ENCODE measurements at places on chromosomes 6 and 20.

GRCh38 chr6:118283766-118284165 lies 264.3 kb upstream of the PLN start:
- peak; percentile 40 for DNase-seq

GRCh38 chr6:138795809-138796603 lies at the start of gene ECT2L:
Gene ECT2L, plus strand, starts transcription at chr6:138796087. Its CDS starts 17,188 bp downstream, at chr6:138813275.
- DNase-seq = no peak

- DNase-seq = no peak
Measured at GRCh38 chr20:52922436-52922835, 49.7 kb upstream of the TSHZ2 start.

DNA sequence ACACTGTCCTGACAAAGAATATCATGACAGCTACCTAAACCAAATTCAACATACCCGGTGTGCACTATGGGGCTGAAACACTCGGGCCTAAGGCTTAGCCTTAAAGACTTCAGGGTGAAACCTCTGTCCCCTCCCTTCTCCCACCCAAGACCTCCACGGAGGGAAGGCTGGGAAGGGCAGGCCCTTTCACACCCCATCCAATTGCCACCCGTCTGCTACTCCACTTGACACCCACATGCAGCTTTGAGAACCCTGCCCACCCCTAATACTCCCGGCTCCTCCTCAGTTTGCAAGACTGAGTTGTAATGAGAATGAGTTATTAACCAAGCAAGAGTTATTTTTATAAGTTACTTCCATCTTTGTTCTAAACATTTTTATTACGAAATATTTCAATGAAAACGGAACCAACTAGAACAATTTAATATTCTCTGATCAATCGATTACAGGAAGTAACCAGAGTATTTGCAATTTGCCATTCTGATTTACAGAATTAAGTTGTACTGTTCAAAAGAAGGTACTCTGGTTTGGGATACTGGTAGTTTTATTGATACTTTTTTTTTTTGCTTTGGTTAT lies 3.7 kb downstream of the TAF4 start:
- DNase-seq = no peak

DNA sequence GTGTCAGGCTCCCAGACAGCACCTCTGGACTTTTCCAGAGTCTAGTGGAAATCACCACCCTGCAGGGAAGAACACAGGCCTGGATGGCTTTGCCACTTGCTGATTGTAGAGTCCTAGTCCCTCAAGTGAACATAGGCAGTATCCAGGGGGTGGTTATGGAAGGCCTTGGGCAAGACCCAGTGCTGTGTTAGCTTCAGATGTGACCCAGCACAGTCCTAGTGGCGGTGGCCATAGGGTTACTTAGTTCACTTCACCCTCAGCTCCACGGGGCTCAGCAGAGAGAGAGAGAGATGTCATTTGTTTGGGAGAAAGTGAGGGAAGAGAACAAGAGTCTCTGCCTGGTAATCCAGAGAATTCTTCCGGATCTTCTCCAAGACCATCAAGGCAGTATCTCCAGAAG lies 37.3 kb downstream of the RNF146 start:
- DNase-seq = no peak

DNA sequence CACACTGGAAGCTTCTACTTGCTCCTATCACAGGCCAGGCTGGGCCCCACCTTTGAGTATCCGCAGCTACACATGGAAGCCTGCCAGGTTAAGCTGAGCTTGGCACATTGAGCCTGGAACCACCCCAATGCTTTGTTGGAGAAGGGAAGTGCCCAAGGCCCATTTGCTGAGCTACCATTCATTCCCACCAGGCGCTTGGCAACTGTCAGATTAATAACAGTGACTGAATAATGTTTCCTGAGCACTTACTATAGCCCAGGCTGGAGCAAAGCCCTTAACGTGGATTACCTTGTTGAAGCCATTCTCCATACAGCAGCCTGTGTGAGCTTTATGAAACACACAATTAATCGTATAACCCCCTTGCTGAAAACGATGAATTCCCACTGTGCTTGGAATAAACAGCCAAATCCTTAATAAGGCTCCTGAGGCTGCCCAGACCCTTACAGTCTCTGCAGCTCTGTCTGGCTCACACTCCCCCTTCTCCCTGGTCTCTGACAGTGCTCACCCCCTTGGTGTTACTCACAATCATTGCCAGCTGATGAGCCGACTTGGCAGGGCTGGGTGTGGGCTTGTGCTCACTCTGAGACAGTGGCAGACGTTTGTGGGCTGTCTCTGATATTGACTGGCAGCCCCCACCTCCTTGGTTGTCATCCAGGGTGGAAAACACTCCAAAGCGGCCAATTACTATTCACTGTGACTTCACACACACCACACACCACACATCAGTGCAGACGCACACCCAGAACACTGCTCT lies 357.1 kb downstream of the MAFB start:
- no peak for DNase-seq

DNA sequence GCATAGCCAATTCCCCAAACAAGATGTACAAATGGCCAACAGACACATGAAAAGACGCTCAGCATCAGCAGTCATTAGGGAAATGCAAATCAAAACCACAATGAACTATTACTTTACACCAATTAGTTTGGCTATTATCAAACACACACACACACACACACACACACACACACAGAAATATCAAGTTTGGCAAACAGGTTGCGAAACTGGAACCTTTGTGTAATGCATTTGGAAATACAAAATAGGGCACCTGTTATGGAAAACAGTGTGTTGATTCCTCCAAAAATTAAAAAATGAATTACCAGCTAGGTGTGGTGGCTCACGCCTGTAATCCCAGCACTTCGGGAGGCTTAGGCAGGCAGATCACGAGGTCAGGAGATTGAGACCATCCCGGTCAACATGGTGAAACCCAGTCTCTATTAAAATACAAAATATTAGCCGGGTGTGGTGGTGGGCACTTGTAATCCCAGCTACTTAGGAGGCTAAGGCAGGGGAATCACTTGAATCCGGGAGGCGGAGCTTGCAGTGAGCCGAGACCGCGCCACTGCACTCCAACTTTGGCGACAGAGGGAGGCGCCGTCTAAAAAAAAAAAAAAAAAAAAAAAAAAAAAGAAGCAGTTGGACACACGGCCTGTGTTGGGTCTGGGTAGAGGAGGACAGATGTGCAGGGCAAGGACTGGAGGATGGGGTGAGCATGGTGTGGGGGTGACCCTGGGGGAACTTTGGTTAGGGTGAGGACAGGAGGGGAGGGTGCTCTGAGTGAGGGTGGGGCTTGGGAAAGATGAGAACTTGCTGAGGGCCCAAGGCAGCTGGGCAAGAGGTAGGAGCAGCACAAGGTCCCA lies 23.8 kb downstream of the HLA-F start:
- DNase-seq = no peak

DNA sequence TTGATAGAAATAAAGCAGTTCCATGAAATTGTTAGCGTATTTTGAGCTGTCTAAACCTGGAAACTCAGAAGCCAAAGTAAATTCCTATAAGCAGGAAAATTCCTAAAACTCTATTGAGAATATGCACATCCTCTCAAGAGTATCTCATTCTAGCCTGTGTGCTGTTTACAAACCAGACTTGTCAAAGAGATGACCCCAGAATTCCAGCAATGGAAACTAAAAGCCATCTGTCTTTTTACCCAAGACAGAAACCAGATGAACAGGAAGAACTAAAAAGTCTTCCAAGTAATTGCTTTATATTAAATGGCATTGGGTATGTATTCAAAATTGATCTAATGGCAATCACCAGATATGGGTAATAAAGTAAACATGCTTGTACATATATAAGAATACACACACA lies 92.6 kb downstream of the COL19A1 start:
- DNase-seq = no peak

GRCh38 chr6:77371748-77372147 lies 91.5 kb downstream of the HTR1B start:
- DNase-seq = no peak

DNA sequence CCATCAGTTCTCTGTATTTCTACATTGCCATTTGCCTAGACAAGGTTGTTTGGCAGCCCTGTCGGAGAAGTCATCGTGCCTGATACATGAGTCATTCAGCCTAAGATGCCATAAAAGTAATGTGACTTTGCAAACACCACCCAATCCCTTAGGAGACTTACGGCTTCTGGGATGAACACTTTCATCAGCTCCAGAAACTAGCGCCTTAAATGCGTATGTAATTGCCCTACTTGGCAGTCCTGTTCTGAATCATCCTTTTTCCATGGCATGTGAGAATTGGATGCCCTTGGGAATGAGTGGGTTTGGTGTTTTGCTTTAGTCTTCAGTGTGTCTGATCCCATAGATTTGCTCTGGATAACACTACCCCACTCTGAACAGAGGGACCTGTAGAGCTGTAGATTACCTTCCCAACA lies 158.5 kb downstream of the SASH1 start:
- no peak for DNase-seq

- DNase-seq = no peak
Measured at GRCh38 chr20:47106786-47107185, 212.1 kb downstream of the EYA2 start.

DNA sequence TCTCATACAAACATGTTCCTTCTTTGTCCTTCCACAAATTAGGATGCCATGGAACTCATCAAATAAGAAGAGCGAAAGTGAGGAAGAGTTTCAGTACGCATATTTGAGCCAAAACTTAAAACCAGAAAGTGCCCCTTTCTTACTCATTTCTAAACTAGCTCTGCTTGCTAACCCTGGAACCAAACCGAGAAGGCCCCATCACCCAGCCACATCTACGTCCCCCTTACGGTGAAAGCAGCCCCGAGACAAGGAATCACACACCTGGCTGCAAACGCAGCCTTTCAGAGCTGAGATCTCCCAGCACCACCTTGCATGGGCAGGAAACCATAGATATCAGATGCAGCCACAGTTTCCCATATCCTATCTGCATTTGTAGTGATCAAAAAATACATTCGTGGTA lies 28.5 kb downstream of the TRERF1 start:
- peak; percentile 47 for DNase-seq

DNA sequence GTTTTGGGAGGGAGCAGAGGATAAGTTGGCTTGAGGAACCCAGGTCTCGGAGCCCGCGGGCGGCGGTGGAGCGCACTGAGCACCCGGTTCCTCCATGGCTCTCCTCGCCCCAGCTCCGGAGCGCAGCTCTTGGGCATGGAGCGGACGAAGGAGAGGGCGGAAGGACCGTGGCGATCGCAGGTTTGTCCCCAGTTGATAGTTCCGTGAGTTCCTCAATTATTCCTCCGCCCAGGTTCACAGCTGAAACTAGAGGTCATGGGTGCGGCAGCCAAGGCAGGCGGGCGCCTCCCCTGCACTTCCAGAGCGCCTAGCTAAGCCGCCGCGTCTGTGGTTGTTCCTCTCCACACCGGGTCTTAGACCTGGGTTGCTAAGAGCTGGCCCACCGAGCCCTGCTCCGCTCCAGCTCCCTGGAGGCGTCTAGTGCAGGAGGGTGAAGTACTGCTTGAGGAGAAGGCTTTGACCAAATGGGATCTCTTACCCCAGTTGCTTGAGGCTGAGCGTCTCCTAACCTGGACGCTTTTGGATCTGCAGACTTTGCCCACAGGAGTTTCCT lies at the start of gene HTR1B:
TSS of gene HTR1B (minus strand) at position 184 of the 553 bp plus-strand sequence. CDS start at position 96, 88 bp downstream.
- no peak for DNase-seq

DNA sequence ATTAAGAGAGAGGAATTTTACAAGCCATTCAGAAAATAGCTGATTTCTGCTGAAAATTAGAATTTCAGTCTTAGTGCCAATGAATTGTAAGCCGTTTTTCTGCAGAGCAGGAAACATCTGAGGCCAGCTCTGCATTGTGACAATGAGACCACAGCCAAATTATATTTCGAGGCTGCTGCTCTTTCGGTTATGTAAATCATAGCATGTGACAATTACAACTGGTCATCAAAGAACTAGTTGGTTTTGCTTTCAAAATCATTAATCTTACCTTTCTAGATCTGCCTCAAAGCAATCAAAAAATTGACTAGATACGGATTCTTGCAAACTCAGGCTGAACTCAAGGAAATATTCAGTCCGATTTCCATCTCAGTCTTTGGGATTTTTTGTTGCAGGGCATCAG lies 33.4 kb upstream of the INSM1 start:
- DNase-seq = no peak

DNA sequence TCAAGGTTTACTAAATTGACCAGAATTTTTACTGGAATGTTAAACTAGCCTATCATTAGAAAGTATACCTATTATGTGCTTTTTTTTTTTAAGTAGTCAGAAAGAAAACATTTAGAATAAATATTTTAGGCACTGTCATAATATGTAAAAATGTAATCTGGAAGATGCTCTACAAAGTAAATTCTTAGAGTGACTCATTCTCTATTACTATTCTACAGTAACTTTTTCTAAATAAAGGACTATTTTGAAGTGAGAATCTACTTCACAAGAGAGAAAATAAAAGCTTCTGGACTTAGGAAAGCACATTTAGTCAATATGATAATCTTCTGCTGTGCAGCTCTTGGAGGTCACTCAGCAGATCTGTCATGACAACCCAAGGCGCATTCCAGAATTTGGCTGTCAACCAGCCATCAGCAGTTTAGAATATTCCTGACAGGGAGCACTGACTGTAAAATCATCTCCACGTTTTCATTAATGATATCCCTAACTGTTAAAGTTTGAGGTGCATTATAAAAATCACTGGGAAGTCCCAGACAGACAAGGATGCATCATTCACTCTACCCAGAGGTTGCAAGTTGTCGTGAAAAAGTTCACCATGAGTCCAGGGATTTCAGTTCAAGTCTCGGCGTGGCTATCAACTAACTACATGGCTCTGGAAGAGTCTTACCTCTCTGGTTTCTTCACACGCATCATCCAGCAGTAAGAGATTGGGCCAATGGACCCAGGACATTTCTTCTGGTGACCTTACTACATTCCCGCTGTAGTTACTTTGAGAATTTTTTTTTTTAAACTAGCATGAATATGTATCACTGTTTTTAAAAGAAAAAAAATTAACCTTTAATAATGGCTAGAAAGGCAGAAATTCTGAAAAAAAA lies 374.9 kb downstream of the GJA1 start:
- no peak for DNase-seq

DNA sequence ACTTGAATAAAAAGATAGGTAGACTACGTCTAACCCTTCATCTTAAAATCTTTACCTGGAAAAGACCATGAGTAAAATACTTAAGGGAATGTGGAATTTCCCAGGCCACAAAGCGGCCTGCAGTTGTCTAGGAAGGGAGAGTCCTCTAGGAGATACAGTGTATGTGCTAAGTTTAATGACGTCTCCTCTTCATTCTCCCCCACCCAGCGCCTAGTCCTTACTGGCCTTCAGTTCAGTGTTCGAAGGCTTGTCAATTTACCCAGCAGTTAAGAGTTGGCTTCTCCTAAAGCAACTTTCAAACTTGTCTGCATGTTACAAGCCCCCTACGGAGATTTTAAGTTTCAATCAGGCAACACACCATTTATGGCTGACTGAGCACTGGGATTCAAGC lies 35.2 kb downstream of the HFE start:
- DNase-seq = peak; percentile 33
